Cortex of kidney (tissue), 1 donor: ENCODE measurements at places on chromosomes 5 and 9.

DNA sequence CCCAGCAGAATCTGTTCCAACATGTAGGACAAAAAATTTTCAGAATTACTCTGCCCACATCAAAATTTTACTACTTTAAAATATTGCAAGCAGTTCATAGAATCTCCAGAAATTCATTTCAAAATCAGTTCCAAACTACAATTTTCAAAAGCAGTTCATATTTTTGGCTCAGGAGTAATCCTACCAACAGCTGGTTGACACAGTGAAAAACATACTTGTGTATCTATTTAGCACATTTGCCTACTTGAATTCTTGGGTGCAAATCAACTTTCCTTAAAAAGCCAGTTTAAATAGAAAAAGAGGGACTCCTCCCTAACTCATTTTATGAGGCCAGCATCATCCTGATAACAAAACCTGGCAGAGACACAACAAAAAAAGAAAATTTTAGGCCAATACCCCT lies 31.5 kb downstream of the SOX30 start:
- DNase-seq: no peak

GRCh38 chr5:67886761-67887160 lies 328.8 kb upstream of the PIK3R1 start:
- no peak for DNase-seq

GRCh38 chr5:180296771-180297170 lies 4.9 kb upstream of the MAPK9 start:
- no peak for DNase-seq

DNA sequence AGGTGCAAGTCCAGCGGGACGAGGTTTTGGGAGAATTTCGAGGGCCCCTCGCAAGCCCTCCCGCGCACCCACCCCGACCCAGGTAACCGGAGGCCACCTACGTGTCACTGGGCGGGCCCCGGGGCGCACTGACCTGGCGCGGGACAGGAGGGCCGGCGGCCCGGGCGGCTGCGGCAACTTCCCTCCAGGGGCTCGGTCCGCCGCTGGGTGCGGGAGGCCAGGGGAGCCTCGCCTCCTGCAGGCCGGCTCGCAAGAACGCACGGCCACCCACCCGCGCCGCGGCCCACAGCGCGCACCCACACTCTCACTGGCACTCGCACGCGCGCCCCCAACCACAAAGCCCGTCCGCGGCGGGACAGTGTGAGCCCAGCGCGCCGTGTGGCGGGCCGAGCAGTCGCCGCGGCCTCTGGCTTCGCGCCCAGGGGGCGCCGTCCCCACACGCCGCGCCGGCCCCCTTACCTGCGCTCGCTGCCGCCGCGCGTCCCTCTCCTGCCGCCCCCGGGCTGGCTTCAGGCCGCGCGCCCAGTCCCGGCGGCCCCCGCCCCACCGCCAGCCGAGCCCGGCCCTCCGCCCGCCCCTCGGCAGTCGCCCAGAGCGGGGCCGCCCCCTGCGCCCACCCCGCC lies 451 bp downstream of the LPAR1 start:
- DNase-seq: no peak

- no peak for DNase-seq
Observed at GRCh38 chr9:12934545-12935272, 159.9 kb downstream of the LURAP1L start.

DNA sequence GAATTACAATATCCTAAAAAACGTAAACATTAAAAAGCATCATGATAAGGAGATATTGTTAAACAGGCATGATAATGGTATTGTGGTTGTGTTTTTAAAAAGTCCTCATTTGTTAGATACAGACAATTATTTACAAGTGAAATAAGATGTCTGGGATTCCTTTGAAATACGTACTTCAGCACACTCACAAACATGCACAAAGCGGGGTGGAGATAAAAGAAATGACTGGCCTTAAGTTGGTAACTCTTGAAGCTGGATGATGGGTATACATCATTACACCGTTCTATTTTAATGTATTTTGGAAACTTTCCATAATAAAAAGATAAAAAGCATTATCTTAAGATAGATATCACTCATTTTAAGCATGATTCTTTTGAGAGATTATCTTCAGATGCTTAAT lies 1.0 kb downstream of the FAM200C start:
- DNase-seq: no peak

- DNase-seq: no peak
Observed at GRCh38 chr9:133641396-133641655, 5.2 kb downstream of the DBH start.

- no peak for DNase-seq
Observed at GRCh38 chr9:82565188-82565969, 497.6 kb downstream of the RASEF start.

- no peak for DNase-seq
Observed at GRCh38 chr5:113022661-113023060, 46.1 kb downstream of the DCP2 start.

DNA sequence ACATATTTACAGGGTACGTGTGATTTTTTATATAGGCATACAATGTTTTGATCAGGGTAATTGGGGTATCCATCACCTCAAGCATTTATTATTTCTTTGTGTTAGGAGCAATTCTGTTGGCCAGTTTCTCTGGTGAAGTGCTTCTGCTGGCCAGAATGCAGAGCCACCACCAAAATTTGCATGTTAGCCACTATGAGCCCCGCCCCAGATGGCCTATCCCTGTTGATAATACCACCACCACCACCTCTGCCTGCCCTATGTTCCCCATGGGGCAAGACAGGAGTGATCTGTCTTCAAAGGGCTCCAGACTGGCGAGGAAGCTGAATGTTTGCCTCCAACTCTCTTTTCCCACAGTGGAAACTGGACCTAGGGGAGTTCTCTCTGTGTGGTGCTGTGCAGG lies 26.0 kb upstream of the JAK2 start:
- no peak for DNase-seq

DNA sequence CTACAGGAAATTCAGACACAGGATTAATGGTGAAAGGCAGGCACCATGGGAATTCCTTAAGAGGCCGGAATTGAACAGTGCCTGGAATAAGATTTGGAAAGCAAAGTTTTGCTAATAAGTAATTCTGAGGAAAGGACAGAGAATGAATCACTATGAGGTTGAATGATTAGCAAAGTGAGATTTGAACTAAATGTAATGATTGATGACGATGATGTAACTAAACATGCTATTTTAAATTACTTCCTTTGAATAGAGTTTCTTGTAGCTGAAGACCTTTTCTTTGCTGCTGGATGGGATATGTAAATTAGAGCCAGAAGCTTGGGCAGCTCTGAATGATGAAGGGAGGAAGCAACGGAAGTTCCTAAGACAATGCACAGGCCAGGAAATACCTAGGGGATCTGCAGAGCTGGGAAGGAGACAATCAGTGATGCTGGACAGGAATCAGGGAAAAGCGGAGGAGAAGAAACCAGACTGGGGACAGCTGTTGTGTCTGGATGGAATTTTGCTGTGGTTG lies 482.0 kb downstream of the PSAT1 start:
- DNase-seq: no peak

GRCh38 chr9:13513286-13513685 lies 233.8 kb upstream of the MPDZ start:
- DNase-seq: no peak

DNA sequence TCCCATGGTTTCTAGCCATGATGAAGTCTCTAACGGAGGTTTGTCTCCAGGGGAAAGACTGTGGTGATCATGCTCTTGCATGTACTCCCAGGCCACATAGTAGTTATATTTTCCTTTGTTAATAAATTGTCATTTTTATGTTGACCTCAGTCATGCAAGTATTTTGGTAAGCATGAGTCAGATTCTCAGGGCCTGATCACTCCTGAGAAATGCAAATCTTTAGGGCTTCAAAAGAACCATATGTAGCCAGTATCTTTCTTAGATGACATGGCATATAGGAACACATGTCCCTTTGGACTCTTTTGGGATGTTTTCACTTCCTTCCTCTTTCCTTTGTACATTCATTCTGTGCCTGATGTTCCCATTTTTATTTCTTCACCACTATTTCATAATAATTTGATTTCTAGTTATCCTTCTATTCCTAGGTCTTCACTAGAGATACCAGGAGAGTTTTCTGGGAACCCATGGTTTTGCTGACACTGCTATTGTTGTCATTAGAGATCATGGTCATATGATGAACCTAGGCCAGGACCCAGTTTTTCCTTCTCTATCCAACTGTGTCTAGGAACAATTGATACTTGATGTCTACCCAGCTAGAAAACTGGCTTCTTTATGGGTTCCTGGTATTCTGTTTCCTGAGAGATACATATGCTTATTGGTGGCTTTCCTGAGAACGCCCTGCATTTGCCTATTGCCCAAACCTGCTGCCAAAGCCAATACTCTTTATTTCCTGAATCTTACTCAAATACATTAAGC lies 248.1 kb upstream of the NREP start:
- no peak for DNase-seq

DNA sequence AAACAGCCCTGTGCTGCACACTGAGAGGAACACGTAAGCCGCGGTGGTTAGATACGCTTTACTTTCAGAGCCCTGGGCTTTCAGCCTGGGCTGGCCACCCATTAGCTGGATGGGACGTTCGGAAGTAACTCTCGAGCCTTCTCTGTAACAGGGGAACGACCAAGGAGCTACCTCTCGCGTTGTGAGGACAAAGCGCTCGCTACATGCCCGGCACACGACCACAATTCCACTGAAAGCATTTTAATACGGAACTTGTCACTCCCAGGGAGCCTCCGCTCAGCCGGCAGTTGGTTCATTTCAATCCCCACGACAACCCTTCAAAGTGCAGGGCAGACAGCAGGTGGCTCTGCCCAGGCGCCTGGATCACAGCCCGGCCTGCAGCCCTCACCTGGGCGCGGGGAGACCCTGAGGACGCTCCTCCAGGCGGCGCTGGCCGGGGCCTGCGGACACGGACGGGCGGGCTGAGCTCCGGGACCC lies 368 bp downstream of the SURF1 start:
- DNase-seq: no peak

DNA sequence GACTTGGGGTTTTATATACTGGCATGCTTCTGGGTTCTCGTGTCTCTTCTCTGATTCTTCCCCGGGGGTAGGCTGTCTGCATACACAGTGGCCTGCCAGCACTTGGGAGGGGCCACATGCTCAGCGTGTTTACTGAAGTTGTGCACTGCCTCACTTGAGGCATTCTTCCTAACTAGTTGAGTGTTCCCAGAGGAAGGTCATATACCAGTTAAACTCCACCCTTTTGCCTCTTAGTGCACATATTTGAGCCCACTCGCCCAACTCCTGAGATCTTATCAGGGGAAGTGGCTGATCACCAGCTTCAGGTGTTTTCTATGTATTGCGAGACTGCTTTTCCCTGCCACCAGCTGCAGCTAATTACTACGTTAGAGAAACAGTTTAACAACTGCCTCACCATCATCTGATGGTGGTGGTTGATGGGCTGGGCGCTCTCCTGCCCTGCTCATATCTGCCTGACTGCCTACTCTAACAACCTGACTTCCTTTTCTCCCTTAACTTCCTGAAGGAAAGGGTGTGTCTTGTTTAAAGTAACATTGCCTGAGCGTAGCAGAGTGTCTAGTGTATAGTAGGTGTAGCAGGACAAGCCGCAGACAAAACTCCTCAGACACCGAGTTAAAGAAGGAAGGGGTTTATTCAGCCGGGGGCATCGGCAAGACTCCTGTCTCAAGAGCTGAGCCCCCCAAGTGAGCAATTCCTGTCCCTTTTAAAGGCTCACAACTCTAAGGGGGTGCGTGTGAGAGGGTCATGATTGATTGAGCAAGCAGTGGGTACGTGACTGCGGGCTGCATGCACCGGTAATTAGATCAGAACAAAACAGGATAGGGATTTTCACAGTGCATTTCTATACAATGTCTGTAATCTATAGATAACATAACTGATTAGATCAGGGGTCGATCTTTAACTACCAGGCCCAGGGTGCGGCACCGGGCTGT lies 60.1 kb upstream of the CLINT1 start:
- no peak for DNase-seq

DNA sequence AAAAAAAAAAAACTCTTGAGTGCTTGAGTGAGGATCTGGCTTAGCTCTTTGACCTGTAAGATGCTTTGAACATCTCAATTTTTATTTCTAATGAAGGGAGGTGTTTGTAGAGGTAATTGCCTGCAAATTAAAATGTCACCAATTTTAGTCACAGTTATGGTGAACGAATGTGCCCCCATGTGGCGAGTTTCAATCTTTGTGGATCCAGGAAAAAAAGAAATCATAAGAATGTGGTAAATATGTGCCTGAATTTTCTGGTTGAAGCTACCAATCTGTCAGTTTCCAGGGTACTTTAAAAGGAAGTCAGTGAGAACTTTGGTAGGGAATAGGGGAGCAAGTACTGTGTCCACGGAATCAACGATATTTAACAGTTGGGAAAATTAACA lies 1772.4 kb upstream of the CDH9 start:
- DNase-seq: no peak

DNA sequence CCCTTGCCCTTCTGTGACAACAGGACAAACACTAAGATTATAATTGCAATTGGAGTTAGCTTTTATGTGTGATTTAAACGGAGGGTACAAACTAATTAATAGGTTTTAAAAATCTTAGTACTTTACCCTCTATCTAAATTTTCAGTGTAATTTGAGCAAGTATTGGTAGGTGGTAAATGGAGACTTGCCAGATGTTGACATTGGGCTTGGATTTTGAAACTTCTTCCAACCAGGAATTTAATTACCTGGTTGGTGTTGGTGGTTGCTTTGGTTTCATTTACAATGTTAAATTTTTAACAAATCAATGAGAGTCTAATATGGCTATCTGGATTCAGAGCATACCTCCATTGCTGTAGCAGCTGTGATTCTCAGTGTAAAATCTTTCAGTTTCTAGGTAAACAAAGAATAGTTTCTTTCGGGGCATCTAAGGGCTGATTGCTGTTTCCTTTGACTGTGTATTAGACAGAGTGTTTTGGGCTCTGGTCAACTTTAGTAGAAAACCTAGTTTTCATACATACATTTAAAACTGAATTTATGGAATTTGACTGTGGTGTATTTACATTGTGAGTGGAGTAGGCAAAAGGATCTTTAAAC lies 1.9 kb downstream of the DAPK1 start:
- no peak for DNase-seq

GRCh38 chr5:37724395-37725125 lies 115.3 kb downstream of the GDNF start:
- DNase-seq: no peak

DNA sequence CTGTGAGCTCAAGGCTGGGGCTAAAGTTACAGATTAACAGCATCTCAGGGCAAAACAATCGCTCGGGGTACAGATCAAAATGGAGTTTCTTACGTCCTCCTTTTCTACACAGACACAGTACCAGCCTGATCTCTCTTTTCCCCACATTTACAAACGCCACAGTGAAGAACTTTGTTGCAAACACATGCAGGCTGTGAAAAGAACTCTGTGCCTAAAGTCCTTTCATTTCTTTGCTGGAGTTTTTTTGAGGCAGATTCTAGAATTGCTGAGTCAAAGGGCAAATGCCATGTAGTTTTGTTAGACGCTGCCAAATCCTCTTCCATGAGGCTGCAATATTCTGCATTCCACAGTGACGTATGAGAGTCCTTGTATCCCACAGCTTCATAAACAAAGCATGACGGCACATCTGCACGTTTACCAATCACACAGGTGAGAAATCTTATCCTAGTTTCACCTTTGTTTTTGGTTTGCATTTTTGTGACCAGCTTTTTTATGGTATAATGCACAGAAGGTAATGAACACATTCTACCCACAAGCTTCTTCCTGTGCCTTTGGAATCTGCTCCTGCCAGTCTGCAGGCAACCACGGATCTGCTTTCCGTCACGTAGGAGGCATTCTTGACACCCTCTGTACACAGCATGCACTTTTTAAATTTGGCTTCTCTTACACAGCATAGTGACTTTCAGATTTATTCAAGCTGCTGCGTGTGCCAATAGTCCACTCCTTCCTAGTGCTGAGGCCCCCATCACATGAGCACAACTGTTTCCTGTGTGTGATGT lies 44.6 kb upstream of the LPCAT1 start:
- DNase-seq: no peak

GRCh38 chr5:137453483-137454080 lies 45.5 kb downstream of the SPOCK1 start:
- DNase-seq: no peak
